Right lung (tissue), 10 donors: ENCODE measurements at places on chromosomes 3 and 15. TPM values are rescaled to one million over a fixed set of nuclear protein-coding genes. Genes with fewer than 3 reads are reported as not detected.

GRCh38 chr15:85500060-85500708 lies 119.8 kb downstream of the AKAP13 start:
- no peak for DNase-seq

DNA sequence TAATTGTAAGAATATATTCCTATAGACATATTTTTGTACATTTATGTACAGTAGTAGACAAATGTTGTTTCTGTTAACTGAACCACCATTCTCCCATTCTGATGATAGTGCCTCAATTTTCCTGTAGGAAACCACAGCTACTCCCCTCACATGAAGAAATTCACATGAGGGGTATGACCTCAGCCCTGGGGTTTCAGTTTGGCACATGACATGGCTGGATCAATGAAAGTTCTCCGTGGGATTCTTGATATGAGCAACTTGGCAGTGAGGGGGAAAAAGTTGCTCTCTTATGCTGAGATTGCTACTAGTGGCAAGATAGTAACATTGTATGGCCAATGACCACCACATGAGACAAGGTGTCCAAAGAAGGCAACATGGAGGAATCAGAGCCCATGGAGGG lies 1090.3 kb upstream of the CFAP20DC start:
- no peak for DNase-seq

- no peak for DNase-seq
Measured at GRCh38 chr3:16071206-16071605, 103.3 kb upstream of the GALNT15 start.

DNA sequence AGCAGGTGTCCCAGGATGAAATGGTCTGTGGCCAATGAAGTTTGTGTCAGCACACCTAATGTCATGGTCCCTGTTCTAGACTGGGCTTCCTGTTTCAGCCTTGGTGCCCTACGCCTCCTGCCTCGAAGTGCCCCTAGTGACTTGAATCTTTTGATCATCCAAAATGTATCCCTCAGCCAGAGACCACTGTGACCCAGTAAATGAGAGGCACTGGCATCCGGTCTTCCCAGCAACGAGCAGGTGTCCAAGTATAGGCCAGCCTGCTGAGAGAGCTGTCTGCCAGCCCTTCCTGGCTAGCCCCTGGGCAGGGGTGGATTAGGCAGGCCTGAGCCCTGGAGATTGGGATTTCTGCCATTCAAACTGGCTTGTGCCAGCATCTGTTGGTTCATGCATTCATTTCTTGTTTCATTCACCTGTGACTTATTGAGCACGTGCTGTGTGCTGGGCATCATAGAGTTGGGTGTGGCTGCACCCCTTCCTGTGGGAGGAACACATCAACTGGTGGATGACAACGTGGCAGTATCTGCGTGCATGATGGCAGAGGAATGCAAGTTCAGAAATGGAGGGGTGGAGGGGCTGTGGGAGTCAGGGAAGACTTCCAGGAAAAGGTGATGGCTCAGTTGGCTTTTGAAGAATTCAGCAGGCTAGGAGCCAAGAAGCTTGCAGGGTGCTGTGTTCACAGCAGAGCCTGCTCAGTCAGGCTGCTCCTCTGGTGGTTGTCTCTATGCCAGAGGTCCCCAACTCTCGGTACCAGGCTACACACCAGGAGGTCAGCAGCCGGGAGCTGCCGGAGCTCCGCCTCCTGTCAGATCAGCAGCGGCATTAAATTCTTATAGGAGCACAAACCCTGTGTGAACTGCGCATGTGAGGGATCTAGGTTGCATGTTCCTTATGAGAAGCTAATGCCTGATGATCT lies 21.6 kb downstream of the ESYT3 start:
- no peak for DNase-seq

PPP2R3A gene
- 15.6 TPM for polyA plus RNA-seq

TRPC1 gene
- polyA plus RNA-seq = 14.0 TPM

- DNase-seq = no peak
Measured at GRCh38 chr3:45596290-45596791, 1.8 kb downstream of the LIMD1 start.

GRCh38 chr3:55322638-55323037 lies 164.5 kb downstream of the WNT5A start:
- DNase-seq = no peak

LYZL4 gene
- polyA plus RNA-seq = not detected

GRCh38 chr3:100779480-100779879 lies 70.2 kb downstream of the TFG start:
- DNase-seq = no peak

GRCh38 chr3:52781741-52782140 lies 4.3 kb downstream of the ITIH1 start:
- no peak for DNase-seq

TNFAIP8L3 gene
- polyA plus RNA-seq = 4.5 TPM

FOXL2 gene
- polyA plus RNA-seq = not detected

DNA sequence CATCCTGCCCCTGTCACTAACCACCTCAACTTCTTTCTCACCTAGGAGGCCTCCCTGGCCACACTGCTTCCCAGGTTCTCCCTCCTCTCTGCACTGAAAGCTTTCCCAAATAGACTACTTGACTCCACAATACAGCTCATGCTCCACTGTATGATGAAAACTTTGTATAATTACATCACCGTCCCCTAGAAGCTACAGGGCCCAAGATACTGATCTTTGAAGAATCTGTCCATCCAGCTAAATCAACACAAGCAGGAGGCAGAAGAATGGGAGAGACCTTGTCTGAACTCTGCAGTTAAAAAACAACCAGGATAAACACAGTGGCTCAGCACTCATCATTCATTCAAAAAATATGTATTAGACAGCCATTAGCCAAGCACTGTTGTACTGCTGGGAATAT lies 26.4 kb upstream of the RPS17 start:
- no peak for DNase-seq

GRK7 gene
- polyA plus RNA-seq = 0.09 TPM

DNA sequence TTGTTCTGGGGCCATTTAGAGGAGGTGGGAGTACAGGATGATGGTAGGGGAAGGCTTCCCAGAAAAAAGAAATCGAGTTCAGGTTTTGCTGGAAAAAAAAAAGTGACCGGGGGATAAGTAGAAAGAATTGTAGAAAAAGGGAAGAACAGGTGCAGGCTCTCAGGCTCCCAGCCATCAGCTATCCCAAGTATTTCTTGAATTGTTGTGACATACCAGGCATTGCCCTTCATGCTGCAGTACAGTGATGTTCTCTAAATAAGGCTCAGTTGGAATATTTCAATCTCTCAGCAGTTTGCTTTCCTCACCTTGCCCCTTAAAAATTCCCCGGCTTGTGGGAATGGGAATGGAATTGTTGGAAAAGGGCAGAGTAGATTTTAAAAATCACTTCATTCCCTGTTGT lies 82.5 kb upstream of the RGMA start:
- DNase-seq = no peak

- no peak for DNase-seq
Measured at GRCh38 chr3:72582211-72582878, 265.9 kb downstream of the SHQ1 start.

DNA sequence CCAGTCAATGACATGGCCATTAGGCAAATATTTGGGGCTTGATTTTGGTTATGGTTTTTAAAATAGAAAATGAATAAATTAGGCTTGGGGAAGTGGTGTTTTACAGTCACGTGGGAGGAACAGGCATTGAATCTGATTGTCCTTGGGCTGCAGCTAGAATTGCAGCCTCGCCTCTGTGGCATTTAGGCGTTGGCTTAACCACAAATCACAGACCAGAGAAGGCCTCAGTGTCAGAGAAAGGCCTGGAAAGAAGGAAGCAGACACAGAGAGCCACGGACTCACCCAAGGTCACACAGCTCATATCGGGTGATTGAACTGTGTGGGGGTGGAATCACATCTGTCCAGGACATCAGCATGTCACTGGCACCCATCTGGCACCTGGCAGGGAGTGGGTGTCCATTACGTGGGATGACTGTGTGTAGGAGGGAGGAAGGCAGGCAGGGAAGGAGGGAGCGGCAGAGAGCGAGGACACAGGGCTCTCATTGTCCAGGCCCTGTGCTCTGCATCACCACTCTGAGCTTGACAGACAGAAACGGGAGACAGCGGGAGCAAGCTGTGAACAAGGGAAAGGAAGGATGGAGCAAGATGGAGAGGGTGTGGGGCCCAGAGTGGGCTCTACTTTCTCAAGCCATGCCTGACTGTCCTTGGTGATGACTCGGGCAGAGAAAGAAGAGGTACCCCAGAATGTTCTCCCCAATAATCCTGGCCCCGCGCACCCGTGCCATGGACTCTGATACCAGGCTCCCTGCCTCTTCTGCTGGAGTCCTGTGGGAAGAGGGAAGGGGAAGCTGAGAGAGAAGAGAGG lies 186.4 kb downstream of the FAM43A start:
- no peak for DNase-seq

DNA sequence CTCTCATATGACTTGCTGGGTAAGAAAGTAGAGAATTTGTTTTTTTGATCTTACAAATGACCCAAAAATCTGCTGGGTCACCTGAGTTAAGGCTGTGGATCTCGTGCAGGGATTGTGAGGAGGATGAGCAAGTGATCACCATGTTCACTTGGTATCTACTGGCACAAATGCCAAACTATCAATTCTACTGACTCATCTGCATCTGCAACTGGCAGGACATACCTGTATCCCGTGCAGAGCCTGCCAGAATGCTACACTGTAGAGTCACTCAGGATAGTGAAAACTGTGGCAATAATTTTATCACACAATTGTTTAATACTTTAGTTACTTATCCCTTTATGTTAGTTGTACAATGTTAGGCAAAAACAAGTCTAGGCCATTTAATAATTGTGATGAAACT lies 129.6 kb upstream of the PLXND1 start:
- DNase-seq = no peak

NANOGP8 gene
- polyA plus RNA-seq = 0.25 TPM

LRRC31 gene
- polyA plus RNA-seq = 0.06 TPM

SENP5 gene
- polyA plus RNA-seq = 24.2 TPM

- DNase-seq = no peak
Measured at GRCh38 chr3:175914785-175915184, 1055.7 kb downstream of the NAALADL2 start.

ADAMTSL3 gene
- polyA plus RNA-seq = 16.5 TPM

GRM2 gene
- 1.1 TPM for polyA plus RNA-seq

DNA sequence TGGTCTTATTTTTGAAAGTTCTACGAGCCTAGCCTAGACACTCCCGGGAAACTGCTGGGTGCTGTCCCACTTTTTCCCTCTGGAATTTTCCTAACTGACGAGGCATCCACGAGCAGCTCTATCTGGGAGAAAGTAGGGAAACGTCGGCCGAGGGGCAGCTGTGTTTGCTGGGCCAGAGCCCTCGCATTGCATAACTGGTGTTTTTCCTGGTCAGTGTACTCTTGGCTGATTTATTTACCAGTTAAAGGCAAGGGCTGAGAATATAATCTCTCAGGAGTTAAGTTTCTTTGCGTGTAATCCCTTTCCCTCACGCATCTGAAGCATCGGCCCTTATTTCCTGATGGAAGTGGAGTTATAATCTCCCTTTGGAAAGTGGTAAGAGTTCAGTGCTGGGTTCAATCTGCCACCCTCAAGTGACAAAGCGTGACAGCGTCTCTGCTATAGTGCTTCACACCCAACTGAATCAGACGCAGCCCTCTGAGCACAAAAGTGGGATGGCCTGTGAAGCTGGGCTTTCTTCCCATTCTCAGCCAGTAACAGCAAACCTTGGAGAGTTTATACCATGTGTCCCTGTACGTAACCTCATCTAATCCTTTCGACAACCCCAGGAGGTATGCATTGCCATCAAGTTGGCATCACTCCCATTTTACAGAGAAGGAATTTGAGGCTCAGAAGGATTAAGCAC lies 311.5 kb downstream of the RORA start:
- DNase-seq = peak; percentile 59

DNA sequence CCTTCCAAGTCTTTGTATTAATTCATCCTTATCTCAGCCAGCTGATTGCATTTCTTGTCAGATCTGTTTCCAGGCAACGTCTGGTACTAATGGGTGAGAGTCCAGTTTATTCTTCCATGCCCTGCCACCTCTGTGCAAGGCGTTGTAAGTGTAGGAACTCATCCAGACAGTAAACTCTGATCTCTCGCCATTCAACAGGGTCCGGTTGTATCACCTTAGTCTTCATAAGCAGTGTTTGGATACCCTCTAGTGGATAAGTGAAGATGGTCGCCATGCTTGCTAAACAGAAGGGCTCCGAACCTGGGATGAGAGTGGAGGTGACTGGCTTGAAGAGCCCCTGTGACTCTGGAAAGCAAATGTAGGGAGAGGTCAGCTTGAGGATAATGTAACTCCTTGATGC lies 51.6 kb upstream of the CMTM7 start:
- no peak for DNase-seq

IQCF5 gene
- polyA plus RNA-seq = not detected

DNA sequence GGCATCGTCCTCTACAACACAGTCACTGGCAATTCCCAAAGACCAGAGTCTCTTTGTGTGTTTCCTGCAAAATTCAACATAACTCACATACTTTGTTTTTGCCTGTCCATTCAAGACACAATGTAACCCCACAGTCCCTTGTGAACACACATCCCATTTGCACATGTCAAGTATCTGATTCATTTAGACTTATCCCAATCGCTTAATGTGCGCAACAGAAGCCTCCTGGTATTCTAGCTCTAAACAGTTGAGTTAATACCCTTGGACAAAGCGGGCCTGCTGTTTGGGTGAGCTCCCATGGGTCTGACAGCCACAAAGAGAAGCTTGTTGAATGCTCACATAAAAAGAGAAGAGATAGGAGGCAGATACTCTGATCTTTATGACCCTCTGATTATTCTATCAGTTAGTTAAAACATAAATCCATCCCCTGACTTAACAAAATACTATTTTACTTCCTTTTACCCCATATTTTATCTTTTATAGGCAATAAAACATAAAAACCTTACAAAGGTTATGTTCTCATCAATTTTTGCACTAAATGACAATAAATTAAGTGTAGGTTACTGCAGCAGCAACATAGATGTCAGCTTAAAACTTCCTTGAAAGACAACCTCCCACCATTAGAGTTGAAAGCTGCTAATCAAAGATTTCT lies 79.4 kb downstream of the ANXA2 start:
- DNase-seq = no peak

DNA sequence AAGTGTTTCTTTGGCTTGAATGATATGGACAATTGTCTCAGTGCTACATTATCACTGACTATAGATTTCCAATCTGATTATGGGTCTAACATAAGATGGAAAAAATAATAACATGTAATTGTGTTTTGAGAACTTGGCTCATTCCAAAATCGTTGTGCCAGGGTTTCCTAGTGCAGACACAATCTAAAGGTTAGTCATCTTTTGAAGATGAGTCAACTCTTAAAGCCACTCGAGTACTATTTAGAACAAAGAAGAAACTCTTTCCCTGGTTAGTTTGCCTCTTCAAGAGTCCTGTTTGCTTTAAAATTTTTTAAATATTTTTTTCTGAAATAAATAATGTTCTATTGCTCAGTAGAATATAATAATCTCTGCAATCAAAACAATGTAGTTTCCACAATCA lies 301.0 kb downstream of the CADM2 start:
- no peak for DNase-seq

LINS1 gene
- polyA plus RNA-seq = 25.8 TPM

GRCh38 chr15:63043335-63044076 lies 959 bp downstream of the TPM1 start:
- no peak for DNase-seq
